SJCRH30 (cell line): ENCODE measurements at places on chromosomes 5 and 9. TPM values are rescaled to one million over a fixed set of nuclear protein-coding genes. Genes with fewer than 3 reads are reported as not detected.

Gene GABRP
- not detected in 2 replicates for total RNA-seq

- DNase-seq: no peak
Observed at GRCh38 chr5:135356522-135357318, 42.3 kb downstream of the MACROH2A1 start.

- DNase-seq: no peak
Observed at GRCh38 chr9:131854896-131855613, 115.2 kb upstream of the RAPGEF1 start.

DNA sequence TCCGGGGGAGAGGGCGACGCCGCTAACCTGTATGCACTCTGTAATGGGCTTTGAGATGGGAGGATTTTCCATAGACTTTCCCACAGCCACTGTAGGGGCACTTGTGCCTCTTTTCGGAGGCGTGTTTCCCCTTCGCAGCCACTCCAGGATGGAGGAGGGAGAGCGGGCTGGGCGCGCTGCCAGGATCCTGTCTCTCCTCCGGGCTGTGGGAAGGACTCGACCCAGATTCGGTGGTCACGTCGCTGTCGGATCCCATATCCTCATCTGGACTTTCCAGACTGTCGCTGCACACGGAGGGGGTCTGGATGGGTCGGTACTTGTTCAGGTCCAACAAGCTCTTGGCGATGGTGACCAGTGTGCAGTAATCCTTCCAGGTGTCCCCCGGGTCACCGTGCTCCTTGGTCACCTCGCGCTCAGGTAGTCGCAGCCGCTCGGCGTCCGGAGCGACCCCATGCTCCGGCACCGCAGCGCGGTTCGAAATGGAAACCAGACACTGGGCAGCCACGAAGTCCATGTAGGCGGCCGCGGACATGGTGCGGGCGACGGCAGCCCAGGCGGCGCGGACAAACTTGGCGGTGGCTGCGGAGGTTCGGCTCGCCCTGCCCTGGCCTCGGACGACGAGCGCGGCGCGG lies 1.5 kb downstream of the KLF9 start:
- DNase-seq: peak; percentile 79

DNA sequence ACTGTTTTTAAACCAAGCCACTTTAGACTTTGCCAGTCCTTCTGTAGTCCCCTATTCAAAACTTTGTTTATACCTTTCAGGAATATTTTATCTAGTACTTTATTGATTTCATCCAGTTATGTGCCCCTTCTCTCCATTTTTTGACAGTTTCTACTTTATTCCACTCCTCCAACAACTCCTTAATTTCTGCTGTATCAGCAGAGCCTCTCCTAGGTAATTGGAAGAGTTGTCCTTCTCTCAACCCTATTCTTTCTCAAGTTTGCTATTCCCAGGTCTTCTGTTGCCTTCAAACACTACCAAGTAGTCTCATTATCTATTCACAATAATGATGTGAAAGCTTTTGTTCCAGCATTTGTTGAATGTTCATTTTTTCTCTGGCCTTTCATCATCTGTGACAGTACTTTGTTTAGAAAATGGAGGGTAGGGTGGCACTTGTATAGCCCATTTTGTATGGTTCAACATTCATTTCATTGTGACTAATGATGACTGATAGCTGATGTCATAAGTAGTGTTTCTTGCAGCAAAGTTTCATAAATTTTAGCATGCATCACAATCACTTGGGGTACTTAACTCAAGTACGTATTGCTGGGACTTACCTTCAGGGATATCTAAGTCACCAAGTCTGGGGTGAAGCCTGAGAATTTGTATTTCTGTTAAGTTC lies 204.4 kb upstream of the DMRT1 start:
- no peak for DNase-seq

Gene ADRB2
- total RNA-seq: 0.08 and 0.10 TPM in 2 replicates

DNA sequence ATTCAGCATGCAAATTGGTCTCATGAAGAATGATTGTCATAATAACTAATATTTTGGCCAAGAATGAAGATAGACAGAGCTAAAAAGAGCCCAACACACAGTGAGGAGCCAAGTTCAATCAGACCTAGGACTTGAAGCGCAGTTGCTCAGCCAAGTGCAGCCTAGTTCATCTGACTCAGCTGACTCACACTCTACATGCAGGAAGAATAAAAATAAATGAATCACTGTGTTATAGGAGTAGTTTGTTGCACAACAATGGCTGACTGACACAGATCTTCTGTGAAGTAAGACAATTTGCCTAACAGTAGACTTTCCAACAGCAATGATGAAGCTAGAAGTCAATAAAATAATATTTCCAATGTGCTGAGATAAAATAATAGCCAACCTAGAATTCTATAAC lies 261.5 kb downstream of the CEMIP2 start:
- no peak for DNase-seq

Gene PCDHGA4
- total RNA-seq: 12.9 and 14.7 TPM in 2 replicates
